ENCODE measurements at places on chromosomes 7 and 10.

GRCh38 chr7:49346195-49346899 lies 422.0 kb downstream of the CDC14C start:
- no peak for DNase-seq

DNA sequence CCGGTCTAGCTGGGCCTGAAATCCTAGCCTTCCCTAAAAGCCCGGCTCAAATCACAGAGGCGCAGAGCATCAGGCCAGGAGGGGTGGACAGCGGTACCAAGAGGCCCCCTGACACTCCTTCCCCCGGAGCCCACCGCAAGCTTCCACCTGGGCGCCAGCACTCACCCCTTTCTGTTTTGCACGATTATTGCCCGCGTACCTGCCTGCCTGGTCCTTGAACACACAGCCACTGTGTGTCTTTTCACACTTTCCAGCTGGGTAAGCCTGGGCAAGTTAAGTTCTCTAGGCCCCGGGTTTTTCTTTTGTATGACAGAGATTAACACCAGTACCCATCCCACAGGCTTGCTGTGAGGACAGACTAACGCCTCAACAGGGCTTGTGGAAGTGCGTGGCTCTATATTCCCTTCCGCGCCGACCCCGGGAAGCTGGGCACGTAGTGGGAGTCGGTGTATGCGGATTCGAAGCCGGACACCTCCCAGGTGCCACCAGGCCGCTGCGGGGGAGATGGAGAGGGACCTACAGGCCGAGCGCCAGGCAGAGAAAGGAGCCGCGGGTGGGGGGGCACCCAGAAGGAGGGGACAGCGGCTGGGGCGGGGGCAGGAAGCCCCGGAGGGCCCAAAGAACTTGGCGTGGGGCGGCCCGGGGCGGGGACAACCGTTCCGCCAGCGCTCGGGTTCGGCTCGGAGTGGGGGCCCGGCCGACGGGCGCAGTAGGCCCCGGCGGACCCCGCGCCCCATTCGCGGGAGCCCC lies 792 bp downstream of the ZNF746 start:
- no peak for DNase-seq

DNA sequence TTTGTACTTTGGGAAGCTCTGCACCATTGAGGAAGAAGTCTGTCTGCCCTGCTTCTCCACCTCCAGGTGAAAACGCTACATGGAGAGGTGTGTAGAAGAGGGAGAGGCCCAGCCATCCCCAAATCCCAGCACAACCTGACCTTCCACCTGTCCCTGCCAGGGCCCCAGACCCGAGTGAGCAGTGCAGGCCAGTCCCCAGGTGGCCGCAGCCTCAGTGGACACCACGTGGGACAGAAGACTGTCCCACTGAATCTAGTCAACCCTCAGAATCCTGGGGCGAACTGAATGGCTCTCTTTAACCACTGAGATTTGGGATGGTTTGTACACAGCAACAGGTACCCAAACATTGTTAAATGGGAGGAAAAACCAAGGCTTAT lies 29.9 kb upstream of the GALNTL5 start:
- no peak for DNase-seq

DNA sequence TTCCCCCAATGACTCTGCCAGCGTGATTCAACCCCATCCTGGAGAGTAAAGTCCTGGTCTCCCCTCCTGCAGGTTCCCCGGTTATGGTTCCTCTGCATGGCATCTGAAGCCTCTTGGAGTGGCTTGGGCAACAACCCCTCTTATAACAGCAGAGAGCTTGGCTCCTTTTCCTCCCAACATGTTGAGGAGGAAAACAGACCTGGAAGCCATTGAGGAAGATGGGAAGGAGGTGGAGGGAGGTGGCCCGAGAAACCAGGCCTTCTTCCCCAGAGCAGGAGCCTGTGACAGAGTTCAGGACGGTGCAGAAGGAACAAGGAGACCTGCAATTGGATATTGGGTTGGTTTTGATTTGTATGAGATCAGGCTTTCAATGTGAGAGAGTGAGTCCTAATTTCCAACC lies 184.0 kb upstream of the ADCY1 start:
- DNase-seq = no peak

DNA sequence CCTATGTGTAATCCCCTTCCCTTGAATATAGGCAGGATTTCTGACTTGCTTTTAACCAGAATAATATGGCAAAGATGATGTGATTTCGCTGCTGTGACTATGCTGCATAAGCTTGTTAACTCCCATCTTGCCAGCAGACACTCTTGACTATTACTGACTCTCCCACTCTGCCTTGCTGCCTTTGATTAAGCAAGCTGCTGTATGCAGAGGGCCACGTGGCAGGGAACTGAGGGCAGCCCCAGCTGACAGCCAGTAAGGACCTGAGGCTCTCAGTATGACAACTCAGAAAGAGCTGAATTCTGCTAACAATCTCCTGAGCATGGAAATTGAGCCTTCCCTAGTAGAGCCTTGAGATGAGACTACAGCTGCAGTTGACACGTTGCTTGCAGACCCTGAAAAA lies 279.4 kb upstream of the CACNA2D1 start:
- no peak for DNase-seq

GRCh38 chr10:124059551-124059950 lies 33.8 kb downstream of the CHST15 start:
- DNase-seq = no peak

DNA sequence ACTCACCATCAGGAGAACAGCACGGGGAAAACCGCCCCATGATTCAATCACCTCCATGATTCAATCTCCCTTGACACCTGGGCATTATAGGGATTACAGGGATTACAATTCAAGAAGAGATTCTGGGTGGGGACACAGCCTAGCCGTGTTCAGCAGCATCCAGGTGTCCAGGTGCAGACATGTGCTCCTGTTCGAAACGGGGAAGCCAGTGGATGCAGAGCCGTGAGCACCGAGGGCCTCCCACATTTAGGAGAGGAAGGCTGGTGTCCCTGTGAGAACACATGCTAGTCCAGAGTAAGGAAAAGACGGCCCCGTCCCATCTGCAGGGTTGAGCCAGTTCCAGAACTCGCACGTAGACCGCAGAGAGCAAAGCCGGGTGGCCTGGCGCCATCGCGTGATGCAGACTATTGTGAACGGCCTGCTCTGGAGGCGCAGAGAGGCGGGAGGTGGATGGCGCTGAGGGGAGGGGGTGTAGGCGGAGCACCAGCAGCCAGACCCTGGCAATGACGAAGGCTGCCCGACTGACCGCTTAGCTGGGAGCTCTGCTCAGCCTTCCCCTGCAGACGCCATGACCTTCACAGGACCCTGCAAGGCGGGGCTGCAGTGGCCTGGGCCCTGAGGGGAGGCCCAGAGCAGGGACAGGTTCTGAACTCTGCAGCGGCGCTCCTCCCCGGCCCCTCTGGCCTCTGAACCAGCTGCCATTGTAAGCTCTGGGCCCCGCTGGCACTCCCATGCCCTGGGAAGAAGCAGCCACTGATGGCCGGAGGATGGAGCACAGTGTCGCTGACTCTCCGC lies 141.6 kb upstream of the TCERG1L start:
- DNase-seq = no peak

GRCh38 chr7:74006451-74007241 lies 21.3 kb upstream of the ELN start:
- DNase-seq = no peak

DNA sequence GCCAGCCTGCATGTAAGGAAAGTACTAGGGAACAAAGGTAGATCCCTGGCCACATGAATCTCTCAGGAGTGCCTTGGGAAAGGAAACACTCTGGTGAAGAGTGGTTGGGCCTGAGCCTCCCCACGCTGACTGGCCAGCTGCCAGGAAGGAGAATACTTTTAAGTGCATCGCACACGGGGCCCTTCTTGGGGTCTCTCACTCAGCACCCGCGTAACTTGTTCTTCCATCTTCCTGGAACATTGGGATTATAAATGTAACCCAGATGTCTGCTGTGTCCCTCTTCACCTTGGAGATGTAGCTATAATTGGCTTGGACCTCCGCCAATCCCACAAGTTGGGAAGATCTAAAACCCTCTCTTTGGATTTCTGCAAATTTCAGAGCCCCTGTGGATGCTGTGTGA lies 4.4 kb upstream of the GLI3 start:
- DNase-seq = no peak

- DNase-seq = no peak
Measured at GRCh38 chr7:106693677-106694353, 32.9 kb upstream of the CCDC71L start.

GRCh38 chr7:107150375-107151073 lies 18.3 kb upstream of the HBP1 start:
- DNase-seq = no peak

DNA sequence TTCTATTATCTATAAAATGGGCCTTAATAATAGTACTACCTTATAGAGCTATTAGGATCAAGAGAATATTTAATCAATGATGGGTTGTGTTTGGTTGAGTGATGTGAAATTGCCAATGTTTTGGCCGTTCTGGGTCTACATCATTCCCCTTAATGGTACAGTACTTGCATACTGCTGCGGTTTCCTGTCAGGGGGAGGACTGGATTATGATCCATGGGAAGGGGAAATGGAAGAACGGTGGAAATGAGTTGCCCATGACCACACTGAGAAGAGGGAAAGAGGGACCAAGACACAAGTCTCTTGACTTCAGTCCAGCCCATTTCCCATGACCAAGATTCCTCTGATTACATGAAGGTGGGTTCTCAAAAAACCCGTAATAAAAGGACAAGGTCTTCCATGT lies 999 bp upstream of the MRPS24 start:
- DNase-seq = no peak

- peak; percentile 60 for DNase-seq
Measured at GRCh38 chr10:97869091-97870042, 19.7 kb downstream of the GOLGA7B start.

Data from iPS DF 19.7 (cell line).